ENCODE measurements at places on chromosomes 3 and 15.

DNA sequence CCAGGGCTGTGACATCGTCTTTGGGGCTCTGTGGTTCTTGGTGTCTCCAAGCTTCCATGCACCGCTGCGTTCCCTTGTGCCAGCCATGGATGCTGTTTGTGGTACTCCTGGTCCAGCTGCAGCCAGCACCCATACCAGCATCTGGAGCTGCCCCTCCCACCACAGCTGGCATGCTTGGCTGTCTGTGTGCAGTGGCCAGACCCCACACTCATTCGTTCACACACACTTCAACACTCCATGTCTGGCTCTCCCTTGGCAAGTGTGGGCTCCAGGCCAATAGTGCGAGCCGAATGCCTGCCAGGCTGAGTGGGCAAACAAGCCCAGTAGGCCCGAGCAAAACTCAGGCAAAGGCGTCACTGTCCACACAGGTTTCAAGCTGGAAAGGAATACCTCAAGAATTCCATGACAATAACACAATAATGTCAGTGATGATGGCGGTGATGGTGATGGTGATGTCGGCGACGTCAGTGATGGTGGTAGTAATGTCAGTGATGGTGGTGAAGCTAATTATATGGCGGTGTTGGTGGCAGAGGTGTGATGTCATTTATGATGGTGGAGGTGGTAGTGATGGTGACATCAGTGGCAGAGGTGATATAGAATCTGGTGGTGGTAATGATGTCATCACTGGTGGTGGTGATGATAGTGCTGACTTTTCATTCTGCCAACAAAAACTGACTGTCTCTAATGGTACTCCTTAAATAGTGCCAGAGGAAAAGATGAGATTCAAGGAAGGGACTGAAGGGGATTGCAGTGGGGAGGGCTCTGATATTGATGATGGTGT, 19.3 kb downstream of the TBC1D21 start:
- DNase-seq: no peak

DNA sequence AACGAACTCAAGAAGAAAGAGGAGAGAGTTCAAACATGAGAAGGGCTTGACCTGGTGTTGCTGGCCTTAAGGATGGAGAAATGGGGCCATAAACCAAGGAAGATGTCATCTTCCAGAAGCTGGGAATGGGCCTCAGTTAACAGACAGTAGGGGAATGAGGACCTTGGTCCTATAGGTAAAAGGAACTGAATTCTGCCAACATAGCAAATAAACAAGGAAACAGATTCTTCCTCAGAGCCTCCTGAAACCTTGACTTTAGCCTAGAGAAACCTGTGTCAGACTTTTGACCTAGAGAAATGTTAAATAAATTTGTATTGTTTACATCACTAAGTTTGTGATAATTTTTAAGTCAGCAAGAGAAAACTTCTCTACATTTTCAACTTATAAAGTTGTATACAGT, 336.8 kb downstream of the PLCL2 start:
- DNase-seq: no peak

GRCh38 chr3:159674583-159674982, 314.1 kb upstream of the IL12A start:
- DNase-seq: no peak

DNA sequence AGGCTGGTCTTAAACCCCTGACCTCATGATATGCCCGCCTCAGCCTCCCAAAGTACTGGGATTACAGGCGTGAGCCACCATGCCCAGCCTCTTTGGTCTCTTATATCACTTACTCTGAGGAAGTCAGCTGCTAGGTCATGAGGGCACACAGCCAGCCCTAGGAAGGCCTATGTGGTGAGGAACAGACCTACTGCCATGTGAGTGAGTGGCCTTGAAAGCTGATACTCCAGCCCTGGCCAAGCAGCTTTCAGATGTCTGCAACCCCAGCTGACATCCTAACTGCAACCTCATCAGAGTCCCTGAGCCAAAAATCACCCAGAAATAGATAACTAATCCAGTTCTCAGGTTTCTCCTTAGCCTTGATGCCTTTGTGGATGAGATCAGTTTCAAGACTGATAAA, 224.3 kb downstream of the EDEM1 start:
- no peak for DNase-seq

- DNase-seq: no peak
These were observed 13.8 kb downstream of the PLXNB1 start for GRCh38 chr3:48416091-48416505.

- no peak for DNase-seq
These were observed 118.0 kb downstream of the IQCH start for GRCh38 chr15:67372543-67372942.

DNA sequence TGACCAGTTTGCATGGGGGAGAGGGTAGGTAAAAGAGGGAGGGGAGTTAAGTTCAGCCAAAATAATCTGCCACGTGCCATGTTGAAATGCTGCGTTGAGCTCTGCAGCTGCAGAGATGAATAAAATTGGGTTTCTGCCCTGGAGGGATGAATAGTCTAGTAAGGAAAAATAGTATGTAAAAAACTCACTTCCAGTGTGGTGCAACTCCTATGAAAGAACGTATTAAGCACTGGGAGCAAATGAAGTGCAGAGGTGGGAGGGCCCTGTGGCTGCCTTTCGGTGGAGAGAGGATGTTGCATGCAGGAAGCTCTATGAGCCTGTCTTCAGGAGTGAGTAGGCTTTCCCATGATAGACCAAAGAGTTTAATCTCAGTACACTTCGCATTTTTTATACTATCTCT, 8.6 kb downstream of the CEP63 start:
- no peak for DNase-seq

DNA sequence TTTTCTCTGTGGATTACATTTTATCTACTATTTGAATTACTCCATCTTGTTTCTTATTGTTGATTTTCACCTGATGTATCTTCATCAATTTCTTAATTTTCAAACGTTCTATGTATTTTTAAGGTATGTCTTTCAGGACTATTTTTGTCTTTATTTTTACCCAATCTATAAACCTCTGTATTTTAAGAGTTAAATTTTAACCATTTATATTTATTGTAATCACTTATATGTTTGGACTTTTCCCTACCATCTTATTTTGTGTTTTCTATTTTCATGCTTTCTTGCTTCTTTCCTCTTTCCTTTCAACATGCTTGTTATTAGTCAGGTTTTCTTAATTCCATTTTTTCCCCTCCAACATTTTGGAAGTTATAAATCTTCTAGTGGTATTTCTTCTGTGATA, 49.5 kb upstream of the NR2E3 start:
- no peak for DNase-seq

DNA sequence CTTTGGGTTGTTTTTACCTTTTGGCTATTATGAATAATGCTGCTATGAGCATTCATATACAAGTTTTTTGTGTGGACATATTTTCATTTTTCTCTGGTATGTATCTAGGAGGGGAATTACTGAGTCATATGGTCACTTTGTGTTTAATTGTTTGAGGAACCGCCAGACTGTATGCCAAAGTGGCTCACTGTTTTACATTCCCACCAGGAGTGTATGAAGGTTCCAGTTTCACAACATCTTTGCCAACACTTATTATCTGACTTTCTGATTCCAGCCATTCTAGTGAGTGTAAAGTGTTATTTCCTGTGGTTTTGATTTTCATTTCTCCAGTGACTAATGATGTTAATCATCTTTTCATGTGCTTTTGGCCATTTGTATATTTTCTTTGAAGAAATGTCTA, 51.8 kb downstream of the CMTM7 start:
- DNase-seq: no peak

DNA sequence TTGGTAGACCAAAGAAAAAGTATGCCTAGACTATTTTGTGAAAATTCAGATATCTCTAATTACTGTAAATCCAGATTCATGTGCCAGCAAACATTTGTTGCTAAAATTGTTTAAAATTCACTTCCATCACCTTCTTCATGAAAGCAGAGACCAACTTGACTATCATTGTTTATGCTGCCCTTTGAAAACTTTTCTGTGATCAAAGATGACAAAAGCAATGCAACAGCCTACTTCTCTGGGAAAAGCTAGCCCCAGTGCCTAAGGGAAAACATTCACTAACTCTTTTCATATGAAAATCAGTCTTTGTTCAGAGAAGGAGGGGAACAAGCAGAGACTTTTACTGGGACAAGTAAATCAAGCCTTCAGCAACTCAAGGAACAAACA, 178.0 kb upstream of the P2RY1 start:
- DNase-seq: no peak

- no peak for DNase-seq
These were observed 38.4 kb downstream of the SYNM start for GRCh38 chr15:99143242-99143641.

- DNase-seq: no peak
These were observed 100.1 kb downstream of the ABI3BP start for GRCh38 chr3:100893108-100893507.
